Stimulated activated CD4-positive, alpha-beta T cell treated with anti-CD3 and anti-CD28 coated beads, Interleukin-4, amount 100 ng/mL, for 4 hours (primary cell): ENCODE measurements at places on chromosomes 3 and 15.

GRCh38 chr15:90456236-90456635, 68.2 kb downstream of the IQGAP1 start:
- DNase-seq: no peak

GRCh38 chr3:39276746-39277145, 3.1 kb downstream of the CX3CR1 start:
- no peak for DNase-seq

DNA sequence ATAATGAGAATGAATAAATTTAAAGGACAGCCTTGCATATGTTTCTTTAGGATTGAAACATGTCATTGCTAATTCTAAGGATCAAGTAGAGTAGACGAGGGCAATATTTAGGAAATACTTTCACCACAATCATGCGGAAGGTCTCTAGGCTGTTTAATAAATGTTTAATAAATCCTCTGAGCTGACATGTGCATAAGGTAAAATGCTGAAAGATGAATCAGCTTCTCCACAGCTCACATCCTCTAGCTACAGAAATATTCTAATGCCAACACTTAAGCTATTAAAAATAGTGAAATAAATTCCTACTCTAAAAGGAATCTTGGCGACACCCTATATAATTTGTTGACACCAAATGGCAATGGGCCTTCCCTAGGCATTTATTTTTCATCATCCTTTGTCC, 407.3 kb downstream of the TBL1XR1 start:
- no peak for DNase-seq

- no peak for DNase-seq
Measured at GRCh38 chr15:29205186-29205585, 64.4 kb downstream of the NSMCE3 start.

GRCh38 chr3:10145685-10146084, 4.1 kb downstream of the VHL start:
- DNase-seq: no peak

DNA sequence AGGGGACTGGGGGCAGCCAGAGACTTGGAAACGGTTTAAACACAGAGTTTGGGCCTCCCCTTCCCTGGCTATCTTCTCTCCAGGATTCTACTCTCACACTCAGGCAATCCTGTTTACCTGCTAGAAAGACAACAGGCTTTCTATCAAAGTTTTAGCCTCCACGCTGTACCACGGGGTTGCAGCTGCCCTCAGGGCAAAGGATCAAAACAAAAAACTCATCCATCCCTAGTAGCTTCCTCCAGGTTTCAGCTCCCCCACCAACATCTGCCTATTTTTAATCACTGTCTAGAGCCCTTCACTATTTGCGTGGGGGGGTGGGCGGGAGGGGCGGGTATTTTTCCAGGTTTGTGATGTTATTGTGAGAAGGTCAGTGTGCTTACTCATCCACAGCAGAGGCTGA, 286.8 kb upstream of the TRIM42 start:
- DNase-seq: no peak

GRCh38 chr15:80701676-80702311, 6.7 kb downstream of the ABHD17C start:
- no peak for DNase-seq

GRCh38 chr3:196963631-196963953, 5.0 kb downstream of the PIGZ start:
- DNase-seq: no peak

DNA sequence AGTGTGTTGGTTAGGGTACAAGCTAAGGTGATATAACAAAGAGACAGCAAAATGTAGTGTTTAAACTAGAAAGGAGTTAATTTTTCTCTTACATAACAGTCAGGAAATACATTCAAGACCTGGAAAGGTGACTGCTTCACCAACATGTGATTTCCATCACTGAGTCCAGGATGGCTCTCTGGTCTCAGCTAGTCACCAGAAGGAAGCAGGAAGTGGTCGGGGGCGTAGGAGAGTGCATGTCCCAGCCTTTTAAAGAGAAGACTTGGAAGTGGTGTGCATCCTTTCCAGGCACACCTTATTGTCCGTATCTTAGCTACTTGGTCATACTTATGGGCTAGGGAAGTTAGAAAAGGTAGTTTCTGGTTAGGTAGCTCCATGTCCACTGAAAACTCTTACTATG, 11.1 kb upstream of the UBE2Q2 start:
- no peak for DNase-seq

- no peak for DNase-seq
Measured at GRCh38 chr3:177606891-177607290, 409.6 kb upstream of the TBL1XR1 start.

- no peak for DNase-seq
Measured at GRCh38 chr15:82805994-82806406, at the start of gene FSD2. FSD2 (minus strand) TSS chr15:82806069; CDS start chr15:82787390, 18,679 bp downstream.

DNA sequence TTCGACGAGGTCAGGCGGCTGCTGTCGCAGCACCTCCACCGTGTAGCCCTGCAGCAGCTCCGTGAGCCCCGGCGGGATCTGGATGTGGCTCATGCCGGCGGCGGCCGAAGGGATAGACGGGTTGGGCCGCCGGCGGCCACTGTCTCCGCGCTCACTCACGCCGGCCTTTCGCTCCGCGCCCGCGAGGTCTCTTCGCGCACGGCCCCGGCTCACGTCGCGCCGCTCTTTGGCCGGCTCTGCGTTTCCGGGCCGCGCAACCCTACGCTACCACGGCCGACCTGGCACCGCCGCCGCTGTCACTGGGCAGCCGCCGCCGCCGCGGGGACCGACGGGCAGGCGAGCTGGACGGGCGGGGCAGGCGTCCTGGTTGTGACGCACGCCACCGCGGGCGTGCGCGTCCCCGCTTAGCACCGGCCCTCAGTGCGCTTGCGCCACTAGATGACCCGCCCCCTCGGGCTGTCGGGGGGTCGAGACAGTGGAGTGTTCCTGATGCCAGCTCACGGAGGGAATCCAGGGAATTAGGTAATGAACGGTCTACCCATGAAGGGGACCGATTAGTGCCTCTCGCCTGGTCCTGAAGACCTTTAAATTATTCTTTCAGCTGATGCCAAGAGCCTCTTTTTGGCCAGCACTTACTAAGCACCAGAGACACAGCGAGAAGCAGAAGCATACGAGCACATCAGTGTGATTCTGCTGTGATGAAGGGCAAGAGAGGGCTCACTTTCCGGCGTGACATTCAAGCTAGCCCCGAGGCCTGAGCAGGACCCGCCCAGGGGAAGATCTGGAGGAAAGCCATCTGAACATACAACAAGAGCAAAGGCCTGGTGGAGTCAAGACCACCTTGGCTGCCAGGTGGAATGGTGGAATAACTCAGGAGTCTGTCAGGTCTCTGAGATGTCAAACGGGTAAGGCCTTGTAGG, at the start of gene PRKAR2A:
Gene PRKAR2A (minus strand): TSS at position 371 of the 920 bp plus-strand sequence. CDS start 278 bp downstream, at position 93.
- peak; percentile 79 for DNase-seq

DNA sequence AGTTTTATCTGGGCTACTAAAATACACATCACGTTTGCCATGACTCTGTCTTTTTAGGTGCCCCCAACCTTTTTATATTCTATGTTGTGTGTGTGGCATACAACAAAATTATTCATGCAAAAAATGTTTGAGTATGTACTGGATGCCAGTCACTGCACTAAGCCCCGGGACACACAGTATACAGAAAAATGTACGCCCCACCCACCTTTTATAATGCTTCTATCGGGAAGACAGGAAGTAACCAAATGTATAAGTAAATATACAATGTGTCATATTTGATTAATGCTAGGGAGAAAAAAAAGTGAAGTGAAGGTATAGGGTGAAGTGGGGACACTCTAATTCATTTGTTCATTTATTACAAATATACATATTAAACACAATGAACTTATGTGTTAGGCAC, 503.4 kb upstream of the MDFIC2 start:
- DNase-seq: no peak

- DNase-seq: no peak
Measured at GRCh38 chr15:88472225-88472624, 4.7 kb downstream of the MRPS11 start.

DNA sequence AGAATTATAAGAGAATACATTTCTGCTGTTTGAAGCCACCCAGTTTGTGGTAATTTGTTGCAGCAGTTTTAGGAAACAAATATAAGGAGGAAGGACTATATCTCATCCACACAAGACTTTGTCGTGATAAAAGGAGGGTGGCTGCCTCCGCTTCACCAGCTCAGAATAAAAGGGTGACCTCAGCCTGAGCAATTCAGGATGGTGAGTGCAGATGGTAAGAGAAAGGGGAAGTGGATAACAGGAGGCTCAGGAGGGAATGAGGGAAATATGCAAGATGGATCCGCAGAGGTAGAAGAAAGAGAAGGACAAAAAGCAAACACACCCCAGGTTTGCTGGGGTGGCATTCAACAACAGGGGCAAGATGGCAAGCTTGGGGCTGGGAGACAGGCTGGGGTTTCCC, 108.1 kb upstream of the TNFAIP8L3 start:
- DNase-seq: no peak

GRCh38 chr3:122461806-122462205, 45.9 kb upstream of the WDR5B start:
- DNase-seq: no peak

GRCh38 chr15:42482701-42483100, 8.2 kb downstream of the ZNF106 start:
- DNase-seq: no peak

DNA sequence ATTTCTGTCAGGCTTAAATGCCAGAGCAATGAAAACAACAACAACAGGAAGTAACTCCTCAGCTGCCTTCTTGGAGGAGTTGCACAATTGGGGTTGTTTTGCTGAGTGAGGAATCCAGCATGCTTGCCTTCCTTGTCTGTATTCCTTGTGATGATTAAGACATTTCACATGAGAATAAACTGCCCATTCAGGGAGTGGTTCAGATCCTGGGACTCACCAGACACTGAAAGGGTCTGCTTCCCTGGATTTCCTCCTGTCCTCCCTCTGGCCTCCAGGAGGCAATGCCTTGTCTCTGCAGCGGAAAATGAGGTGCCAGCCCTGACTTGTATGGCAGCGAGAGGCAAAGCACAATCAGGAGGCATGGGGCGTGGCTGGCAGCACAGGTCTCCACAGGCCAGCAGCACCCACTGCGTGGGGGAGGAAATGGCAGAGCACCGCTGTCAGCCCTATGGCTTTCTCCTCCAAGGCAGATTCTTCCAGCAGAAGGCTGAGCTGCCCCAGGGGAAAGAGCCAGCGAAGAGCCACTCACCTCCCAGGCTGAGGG, 41.5 kb downstream of the RBP2 start:
- no peak for DNase-seq

DNA sequence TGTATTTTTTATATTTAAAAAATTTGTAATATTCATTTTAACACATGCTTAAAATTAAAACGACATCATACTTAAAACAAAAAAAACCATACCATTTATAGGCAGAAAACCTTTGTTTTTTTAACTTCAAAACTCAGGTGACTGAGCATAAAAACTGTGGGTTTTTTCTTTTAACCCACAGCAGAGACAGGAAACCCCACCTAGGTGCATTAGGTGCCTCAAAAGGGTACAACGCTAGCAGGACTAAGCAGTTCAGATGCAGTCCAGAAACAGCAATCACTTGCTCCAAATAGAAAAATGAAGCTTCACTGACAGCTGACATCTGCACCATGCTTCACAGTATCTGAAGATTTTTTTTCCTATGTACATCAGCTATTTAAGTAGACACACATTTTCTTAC, 52.3 kb downstream of the GLB1 start:
- DNase-seq: no peak

- DNase-seq: no peak
Measured at GRCh38 chr3:65828706-65829105, 210.0 kb downstream of the MAGI1 start.

GRCh38 chr3:141400073-141400971, 32.0 kb downstream of the ZBTB38 start:
- DNase-seq: no peak

- peak; percentile 24 for DNase-seq
Measured at GRCh38 chr15:99105514-99106341, 848 bp downstream of the SYNM start.

- no peak for DNase-seq
Measured at GRCh38 chr3:52434491-52435115, 10.3 kb downstream of the SEMA3G start.
